ENCODE measurements at places on chromosomes 13 and 19.
A peak's percentile ranks its signal among the peaks of the same experiment; 100 is the strongest.

GRCh38 chr13:60645676-60646075 is 248.7 kb downstream of the TDRD3 start:
- no peak for DNase-seq

DNA sequence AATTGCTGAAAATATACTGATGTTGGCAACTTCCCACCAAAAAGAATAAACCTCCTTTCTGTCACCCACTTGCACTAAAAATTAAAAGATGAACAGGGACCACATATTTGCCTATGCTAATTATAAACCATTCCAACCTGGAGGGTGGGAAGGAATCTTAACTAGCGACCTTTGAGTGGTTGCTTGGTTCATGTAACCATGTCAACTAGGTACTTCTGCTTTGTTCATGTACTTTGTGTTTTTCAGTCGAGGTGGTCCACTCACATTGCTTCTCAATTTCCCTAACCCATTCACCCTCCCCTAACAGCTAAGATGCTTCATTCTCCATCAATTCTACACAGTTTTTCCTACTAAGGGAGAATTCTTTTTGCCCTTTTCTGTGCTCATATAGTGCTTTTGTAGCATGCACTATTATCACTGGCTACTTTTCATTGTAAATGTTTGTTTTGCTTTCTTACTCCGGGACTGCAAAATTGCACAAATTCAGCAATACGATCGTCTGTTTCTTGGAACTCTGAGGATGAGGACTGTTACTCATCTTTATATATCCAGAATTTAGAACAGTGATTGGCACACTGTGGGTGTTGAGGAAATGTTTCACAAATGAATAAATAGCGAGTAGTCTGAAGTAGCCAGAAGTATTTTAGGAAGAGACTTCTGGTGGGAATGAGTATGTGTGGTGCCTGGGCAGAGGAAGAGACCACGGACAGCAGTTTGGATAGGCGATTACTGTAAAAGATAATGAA is 187.5 kb downstream of the GPC6 start:
- peak; percentile 43 for DNase-seq

- DNase-seq, result no peak
These were observed 12.9 kb upstream of the RPS15 start for GRCh38 chr19:1425102-1425837.

DNA sequence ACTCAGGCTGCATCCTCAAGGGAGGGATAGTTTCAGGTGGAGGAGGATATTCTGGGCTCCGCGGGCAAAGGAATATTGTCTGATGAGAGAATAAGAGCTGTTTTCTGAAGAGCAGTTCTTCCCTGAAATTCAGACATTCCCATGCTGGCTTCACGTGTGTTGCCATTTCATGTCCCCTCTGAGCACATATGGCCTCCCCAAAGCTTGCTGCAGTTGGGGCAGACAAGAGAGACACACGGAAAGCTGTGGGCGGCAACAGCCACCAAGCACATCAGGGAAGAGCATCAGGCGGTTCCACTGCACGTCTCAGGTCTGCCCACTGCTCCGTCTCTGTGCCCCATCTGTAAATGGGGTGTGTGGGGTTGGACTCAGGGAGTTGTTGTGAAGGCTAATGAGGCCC is 247.5 kb upstream of the TSHZ3 start:
- no peak for DNase-seq

DNA sequence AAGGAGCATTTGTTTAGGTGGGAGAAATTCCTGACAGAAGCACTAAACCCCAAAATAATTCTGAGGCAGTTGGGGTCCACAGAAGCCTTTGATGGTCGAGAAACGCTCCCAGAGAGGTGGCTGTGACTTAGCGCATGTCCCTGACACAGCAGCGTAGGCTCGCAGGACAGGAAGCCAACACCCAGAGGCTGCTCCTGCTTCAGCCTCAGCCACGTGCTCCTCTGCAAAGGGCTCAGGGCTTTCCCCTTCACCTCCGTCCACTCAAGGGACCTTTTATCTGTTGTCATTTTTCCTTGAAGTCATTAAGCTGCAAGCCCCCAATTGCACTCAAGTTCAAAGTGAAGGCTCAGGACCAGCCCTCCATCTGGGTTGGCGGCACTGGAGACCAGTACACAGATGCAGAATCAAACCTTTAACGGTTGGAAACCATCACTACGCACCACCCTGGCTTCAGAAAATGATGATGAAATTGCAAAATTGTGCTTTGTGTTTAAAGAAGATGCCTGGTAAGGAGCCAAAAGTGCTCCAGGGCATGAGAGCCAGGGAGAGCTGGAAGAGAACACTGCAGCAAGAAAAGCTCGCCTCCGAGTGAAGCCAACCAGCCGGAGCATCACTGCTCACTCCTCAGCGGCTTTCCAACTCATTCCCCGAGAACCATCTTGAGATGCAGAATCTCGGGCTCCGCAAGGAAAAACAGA is 219.6 kb downstream of the RAP2A start:
- DNase-seq, result no peak

GRCh38 chr13:87671753-87672605 is 808 bp downstream of the SLITRK5 start:
- no peak for DNase-seq

- DNase-seq, result no peak
These were observed 3.2 kb downstream of the GPR183 start for GRCh38 chr13:99303863-99304521.

GRCh38 chr13:31056644-31057271 is 104.9 kb downstream of the HSPH1 start:
- no peak for DNase-seq

GRCh38 chr19:11254666-11255065 is 7.7 kb downstream of the DOCK6 start:
- no peak for DNase-seq

DNA sequence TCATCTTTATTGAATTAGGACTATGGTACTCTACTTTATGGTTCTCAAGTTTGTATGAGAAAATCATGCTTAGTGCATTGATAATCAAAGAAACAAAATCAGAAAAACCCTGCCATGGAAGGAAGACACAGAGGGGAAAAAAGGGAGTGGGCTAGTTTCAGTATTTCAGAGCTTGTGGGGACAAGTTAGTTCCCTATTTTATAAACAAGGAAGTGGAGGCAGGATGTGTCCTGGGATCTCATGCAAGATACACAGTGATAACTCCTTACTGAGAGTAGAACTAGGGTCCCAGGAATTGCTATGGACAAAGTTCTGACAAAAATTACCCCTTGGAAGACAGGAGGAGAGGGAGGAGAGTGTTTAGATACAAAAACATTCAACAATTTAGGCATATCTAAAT is 1277.3 kb downstream of the UQCRFS1 start:
- no peak for DNase-seq

- no peak for DNase-seq
These were observed 173.8 kb downstream of the KDM4B start for GRCh38 chr19:5142725-5143097.

GRCh38 chr13:100089465-100090032 is 656 bp downstream of the PCCA start:
- peak; percentile 8 for DNase-seq

GRCh38 chr13:110825516-110825915 is 89.4 kb downstream of the ANKRD10 start:
- DNase-seq, result no peak

DNA sequence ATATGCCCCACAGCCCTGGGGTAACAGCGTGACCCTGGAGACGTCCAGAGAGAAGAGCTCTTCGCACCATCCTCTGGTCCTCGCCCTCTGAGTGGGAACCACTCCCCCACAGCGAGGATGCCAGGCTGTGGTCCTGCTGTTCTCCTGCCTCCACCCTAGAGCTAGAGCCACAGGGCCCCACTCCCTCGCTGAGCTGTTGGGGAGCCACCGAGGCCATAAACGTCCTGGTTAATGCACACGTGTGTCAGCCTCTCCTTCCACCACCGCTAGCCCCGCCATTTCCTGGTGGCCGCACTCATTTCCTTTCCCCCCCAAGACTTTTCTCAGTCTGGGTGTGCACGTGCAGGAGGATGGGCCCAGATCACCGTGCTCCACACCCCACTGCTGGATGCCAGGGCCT is 11.5 kb downstream of the CEACAM16 start:
- no peak for DNase-seq

- peak; percentile 27 for DNase-seq
These were observed 989 bp downstream of the ZNF766 start for GRCh38 chr19:52270266-52270885.

DNA sequence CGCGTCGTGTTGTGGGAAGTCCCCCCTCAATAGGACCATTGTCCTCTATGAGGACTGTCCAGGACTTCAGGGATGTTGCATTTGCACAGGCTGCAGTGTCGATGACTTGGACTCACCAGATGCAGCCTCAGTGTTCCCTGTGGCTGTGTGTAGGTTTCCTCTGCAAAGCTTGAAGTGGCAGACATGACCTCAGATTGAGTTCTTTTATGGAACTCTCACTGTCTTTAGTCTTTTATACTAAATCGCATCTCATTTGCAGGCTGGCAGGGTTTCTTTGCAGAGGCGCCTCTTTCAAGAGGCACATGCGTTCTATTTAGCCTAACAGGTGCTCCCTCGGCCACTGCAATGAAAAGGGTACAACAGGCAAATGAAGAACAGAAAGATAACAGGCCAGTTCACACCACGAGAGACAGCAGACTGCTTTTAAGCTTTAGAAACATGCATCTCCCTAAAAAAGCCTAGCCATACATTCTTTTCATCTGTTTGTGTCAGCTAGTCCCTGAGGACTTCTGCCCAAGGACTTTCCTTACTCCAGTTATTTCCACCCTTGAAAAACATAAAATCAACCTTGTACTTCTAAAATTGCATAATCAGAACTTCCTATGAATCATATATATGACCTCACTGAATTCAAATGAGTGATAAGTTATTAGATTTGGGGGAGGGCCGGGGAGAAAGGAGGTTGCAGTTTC is 118.4 kb downstream of the RAB20 start:
- peak; percentile 85 for DNase-seq

DNA sequence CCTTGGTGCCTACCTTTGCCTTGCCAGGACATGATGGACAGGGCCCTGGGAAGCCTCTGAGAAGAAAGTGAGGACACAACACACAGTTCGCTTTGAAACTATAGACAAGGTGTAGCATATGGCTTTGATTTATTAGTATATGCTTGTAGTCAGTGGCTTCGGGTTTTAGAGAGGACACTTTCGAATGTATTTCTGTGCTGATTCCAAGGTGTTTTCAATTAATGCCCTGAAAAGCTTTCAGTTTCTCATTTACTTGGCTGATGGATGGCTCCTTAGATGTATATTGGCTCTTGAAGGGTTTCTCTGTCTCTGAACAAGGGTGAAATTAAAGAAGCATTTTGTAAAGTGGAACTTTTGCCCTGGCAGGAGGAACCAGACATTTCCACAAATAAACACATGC is 106.9 kb downstream of the POSTN start:
- DNase-seq, result peak; percentile 52

DNA sequence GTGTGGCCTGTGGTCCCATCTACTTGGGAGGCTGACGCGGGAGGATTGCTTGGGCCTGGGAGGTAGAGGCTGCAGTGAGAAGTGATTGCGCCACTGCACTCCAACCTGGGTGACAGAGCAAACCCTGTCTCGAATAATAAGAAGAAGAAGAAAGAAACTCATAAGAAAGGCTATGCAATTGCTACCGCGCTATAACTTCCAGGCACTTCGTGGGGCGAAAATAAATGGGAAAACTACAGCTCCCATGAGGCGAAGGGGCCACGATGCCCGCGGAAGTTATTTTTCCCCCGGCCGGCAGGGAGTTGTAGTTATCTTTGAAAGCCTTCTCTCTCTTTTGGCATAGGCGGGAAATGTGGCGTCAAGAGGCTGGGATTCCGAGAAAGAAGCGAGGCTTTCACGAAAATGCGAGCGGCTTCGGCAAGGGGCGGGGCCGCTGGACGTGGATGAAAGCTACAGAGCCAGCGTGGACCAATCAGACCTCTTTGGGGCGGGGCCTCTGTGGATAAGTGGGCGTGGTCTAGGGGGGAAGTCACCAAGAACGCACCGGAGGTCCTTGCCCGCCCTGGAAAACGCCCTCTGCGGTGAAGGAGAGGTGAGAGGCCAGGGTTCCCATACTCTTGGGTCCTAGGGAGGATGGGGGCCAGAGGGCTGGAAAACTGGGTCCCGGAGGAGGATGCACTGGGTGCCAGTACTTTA is at the start of gene NUCB1:
TSS of gene NUCB1 (plus strand) at position 532 of the 696 bp plus-strand sequence. CDS start 485 bp downstream, outside the sequence.
- DNase-seq, result peak; percentile 99

- DNase-seq, result peak; percentile 67
These were observed 64.7 kb downstream of the COL4A2 start for GRCh38 chr13:110371550-110372465.

DNA sequence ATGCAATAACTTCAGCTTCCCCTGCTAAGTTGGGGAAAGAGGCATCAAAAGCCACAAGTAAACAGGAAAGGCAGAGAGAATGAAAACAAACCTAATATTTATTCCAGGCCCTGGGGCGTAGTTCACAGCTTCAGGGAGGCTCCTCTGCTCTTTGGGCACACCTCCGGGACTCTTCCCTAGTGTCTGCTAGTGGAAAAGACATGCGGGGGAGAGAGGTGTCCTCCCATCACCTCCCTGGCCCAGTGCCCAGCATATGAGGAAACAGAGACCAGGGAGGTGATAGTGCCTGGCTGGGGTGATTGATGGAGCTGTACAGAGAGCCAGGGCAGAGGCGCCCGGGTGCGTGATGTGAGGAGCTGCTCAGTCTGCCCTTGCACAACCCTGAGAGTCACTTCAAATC is 71.0 kb downstream of the RASL11A start:
- DNase-seq, result no peak

GRCh38 chr13:28707629-28708427 is 10.9 kb downstream of the SLC46A3 start:
- peak; percentile 89 for DNase-seq

GRCh38 chr13:80363890-80364503 is 23.1 kb upstream of the SPRY2 start:
- peak; percentile 38 for DNase-seq

DNA sequence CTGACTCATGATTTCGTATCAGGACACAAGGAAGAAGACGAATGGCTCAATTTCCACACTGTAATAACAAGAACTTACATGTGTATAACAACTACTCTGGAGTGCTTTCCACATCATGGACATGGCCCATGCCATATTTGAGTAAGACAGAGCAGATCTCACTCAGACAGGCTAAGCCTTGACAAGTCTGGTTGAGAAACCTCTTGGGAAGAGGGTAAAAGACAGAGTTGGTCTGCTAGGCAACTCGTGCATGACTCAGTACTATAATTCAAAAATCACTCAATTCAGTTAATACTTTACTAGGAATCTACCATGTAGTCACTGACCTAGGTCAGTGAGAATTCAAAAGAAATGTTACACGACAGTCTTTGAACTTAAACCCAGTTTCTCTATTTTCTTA is 5.7 kb upstream of the THSD1 start:
- DNase-seq, result peak; percentile 33

DNA sequence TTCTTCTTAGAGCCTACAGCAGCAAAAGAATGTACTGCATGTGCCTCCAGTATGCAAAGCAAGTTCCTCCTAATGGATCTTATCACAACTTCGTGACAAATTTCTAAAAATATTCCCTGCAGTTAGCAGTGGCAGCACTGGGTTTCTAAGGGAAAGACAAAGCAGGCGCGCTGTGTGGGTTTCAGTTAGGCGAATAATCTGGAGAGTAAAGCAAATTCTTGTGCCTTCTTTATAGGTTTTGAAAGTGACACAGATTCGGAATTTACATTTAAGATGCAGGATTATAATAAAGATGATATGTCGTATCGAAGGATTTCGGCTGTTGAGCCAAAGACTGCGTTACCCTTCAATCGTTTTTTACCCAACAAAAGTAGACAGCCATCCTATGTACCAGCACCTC is 167.9 kb downstream of the LMO7 start:
- no peak for DNase-seq

Measured in fibroblast of skin of back (primary cell).